Activated T-cell treated with anti-CD3 and anti-CD28 coated beads, Interleukin-2, amount 50 U/mL, for 72 hours (primary cell): ENCODE measurements at places on chromosomes 7 and 10. TPM values are rescaled to one million over a fixed set of nuclear protein-coding genes. Genes with fewer than 3 reads are reported as not detected.

DNA sequence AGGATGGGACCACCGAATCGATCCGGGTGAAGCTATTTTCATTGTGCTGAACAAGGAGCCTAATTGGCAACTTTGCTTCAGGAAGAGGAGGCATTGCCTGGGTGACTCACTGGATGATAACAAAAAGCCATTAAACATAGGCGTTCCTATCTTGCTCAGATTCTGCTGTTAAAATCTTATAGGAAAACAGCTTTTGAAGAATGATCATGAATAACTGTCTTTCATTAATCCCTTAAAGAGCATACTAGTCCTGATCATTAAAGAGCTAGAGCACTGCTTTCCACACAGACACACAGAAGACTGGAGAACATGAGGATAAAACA lies 174.2 kb upstream of the IMMP2L start:
- DNase-seq = no peak

GRCh38 chr7:21193895-21194294 lies 234.0 kb upstream of the SP4 start:
- no peak for DNase-seq

GRCh38 chr7:30511973-30512662 lies 7.5 kb upstream of the GGCT start:
- no peak for DNase-seq

DNA sequence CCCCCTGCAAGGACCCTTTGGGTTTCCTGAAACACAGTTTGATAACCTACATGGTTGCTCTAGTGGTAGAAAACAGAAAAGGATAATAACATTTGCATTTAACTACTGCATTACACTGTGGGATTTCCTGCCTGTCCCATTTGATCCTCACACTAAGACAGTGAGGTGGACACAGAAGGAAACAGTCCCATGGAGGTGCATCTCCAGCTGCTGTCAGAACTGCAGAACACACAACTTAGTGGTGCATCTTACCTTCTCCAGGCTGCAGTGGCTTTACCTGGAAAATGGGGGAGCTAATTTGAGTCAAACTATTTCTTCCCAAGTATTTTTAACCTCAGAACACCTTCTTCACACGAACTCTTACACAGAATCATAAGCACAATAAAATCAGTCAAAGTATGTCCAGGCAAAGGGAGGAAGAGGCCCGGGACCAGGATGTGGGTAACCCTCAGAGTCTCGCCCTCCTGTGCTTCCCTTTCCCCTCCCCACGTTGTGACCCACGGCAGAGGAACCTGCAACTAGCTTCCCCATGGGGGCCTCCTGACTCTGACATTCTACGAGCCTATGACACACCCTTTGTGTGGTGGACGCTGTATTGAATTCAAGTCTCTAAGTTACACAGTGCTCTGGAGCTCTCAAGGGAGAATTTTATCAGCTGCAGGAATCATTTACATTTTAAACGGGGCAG lies 33.7 kb downstream of the SCRN1 start:
- DNase-seq = peak; percentile 10

GRCh38 chr7:5287802-5288201 lies 5.1 kb downstream of the SLC29A4 start:
- no peak for DNase-seq

GRCh38 chr7:150378115-150378852 lies 846 bp upstream of the ZNF775 start:
- peak; percentile 33 for DNase-seq

DNA sequence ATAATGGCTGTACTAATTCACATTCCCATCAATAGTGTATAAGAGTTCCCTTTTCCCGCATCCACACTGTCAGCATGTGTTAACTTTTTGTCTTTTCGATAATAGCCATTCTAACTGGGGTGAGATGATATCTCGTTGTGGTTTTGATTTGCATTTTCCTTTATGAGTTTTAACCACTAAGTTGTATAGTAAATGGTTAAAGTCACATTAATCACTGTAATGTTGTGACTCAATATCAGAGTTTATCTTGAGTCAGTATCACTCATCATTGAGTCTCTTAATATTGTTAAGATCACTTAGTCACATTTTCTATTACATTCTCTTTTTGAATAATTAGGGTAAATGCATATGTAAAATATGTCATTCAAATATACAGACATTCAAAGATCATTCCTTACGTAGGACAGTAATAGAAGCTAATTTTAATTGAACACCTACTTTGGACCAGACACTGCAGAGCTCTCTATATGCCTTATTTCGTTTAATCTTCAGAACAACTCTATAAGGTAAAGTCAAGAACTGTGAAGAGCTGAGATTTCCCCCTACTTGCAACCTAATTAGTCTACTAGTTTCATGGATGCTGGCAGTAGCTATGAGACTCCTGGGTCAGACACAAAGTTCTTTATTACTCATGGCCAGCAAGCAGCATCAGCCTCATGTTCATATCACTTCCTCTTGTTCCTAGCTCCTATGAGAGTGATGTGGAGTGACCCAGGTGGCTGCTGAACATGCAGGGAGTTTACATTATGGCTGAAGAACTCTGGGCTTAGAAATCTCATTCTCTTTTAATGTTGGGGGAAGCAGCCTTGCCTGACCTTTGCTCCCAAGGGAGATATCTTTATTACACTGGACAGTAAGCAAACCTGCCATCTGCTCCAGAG lies 30.5 kb downstream of the CREB5 start:
- peak; percentile 1 for DNase-seq

DNA sequence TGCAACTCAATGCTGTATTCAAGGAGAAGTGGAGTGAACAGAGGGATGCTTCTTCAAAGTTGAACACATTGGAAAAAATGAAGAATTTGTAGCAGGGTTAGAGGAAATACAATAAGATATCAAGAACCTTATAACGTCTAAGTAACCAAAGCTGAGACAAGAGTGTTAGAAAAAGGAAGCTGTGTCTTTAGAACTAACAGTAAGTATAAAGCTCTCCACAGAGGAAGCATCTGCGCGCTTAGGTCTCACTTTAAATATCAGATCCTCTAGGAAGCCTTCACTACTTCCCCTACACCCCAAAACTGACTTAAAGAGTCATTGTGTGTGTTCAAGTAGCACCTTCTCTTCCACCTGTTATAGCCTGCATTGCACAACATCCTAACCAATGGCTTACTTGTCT lies 43.0 kb downstream of the CH25H start:
- DNase-seq = no peak

- peak; percentile 90 for DNase-seq
Observed at GRCh38 chr10:43322769-43323168, 48.7 kb upstream of the FXYD4 start.

GRCh38 chr10:12707461-12708185 lies 293.9 kb downstream of the CCDC3 start:
- peak; percentile 47 for DNase-seq

GRCh38 chr7:20784388-20785156 lies 2.1 kb downstream of the SP8 start:
- no peak for DNase-seq

DNA sequence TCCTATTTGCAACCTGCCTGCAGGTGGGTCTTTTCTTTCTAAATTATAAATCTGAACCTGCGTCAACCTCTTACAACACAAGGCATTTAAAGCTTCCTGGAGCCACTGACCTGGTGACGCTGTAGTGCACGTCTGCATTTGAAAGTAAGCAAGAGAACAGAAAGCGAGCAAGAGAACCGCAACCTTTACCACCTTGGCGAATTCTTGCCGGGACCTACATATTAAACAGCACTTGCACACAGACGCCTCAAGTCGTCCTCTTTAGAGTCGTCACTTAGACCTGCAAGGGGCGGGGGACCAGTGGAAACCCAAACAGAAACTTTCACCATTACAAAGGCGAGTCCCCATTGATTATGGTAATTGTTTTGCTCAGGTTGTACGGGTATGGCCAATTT lies 9.5 kb downstream of the GLI3 start:
- peak; percentile 45 for DNase-seq

DNA sequence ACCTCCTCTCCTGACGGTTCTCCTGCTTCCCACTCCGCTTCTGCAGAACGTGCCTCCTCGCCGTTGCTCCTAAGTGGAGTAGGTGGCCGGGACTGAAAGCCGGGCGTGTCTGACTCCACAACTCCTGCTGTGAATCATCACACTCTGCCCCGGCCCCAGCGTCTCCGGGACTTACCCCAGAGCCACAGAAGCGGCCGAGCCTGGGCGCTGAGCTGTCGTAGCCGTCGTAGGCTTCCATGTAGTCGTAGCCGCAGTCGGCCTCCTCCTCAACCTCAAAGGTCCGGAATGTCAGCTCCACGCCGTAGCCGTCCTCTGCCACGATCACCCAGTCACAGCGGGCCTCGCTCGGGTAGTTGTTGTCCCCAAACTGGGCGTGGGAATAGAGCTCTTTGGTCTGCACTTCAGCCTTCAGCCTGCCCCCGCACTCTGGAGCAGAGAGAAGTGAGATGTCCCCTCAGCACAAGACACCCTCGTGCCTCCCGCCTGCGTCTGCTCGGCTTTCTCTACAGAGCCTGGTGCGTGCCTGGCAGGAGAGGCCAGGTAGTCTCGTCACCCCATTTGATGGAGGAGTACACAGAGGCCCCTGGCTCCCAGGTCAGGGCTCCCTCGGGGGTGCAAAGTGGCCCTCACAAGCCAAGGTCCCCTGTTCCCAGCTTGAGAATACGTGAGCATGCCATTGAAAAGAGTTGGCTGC lies 11.2 kb upstream of the OPALIN start:
- DNase-seq = no peak

GRCh38 chr7:66557214-66558200 lies 71.2 kb upstream of the KCTD7 start:
- DNase-seq = peak; percentile 72

DNA sequence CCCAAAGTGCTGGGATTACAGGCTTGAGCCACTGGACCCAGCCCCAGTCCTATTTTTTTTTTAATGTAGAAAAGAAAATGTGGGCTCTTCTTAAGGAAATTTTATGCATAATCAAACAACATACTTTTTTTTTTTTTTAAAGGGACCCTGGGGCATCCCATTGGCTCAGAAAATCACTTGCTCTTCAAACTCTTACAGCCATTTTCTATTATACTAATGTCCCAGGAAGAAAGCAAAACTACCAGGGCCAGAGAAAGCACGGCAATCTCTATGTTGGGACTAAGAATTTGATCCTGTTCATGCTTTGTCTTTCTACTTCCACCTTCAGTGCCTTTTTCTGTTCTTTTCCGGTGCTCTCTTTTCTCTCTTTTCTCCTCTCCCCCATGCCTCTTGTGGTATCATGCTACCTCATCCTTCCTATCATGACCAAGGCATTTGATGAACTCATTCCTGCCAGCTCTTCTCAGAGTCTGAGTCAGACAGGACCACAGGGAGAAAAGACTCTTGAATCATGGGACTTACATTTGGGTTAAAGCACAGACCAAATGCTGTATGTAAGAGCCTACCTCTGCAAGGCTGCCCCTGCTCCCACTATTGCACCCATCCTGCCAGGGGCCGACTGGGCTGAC lies 76.4 kb upstream of the CCNY start:
- DNase-seq = peak; percentile 12

DNA sequence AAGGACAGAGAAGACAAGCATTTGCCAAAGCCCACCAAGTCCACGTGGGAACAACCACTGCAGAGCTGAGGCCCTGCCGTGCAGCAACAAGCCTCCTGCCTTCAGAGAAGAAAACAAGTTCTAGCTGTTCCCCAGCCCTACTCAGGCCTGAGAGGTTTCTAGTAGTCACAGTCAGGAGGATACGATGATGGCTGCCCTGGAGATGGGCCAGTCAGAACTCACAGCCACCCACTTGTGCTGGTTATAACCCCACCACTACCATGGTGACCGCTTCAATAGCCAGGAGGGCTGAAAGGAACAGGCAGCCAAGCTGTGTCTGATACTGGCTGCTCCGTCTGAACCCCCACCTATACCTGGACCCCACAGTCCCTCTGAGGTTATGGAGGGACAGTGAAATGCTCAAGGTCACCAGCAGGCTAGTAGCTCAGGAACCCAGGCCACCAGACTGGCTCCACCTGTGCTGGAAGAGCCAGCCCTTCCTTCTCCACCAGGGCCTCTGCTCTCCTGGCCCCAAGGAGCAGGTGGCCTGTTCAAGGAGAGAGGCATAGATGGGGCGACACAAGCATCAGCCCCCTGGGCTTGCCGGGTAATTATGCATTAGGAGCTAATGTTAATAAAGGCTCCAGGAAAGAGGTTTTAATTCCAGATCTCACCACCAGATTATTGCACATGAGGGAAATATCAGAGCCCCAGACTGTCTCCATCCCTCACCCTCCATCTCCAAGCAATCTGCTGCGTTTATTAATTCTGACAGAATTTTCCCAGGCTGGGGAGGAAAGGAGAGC lies 125.8 kb upstream of the PCBD1 start:
- no peak for DNase-seq

DNA sequence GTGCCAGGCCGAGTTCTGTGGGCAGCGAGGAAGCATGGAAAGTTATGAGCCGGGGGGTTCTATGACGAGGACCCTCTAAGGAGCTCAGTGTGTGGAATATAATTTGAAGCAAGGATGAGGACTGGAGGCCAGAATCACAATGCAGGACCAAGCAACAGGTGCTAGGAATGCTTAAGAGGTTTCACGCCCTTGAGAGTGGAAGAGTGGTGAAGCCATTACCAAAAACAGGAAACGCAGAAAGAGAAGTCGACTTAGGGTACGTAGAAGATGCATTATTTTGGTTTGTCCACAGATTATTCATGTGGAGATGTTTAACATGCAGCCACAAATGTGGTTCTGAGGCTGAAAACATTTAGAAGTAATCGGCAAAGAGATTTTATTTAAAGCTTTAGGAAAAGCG lies 78.7 kb downstream of the PIP4K2A start:
- DNase-seq = no peak

- no peak for DNase-seq
Observed at GRCh38 chr10:99659868-99660366, 608 bp downstream of the ENTPD7 start.

DNA sequence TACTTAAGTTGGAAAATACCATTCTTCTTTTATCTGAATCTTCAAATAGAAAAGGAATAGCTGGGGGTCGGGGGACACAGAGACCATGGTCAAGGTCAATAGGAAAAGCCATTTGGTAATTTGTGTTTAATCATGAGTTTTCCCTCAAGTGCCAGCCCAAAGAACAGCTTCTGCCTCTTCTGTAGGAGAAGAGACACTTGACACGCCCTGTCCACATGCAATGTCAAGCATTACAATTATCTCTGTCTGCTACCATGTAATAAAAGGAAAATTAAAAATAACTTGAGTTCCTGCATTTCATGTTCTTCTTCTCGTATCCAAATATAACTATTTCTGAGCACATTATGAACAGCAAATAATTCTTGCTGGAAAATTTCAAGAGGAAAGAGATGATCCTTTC lies 241.7 kb downstream of the IPMK start:
- no peak for DNase-seq

- peak; percentile 32 for DNase-seq
Observed at GRCh38 chr10:12351447-12351846, 2.1 kb downstream of the CAMK1D start.

The OPALIN gene
- not detected for total RNA-seq

The IFIT2 gene
- 36.0 TPM for total RNA-seq

The CDH23 gene
- total RNA-seq = 1.1 TPM

The ACSM6 gene
- total RNA-seq = not detected

The RADIL gene
- total RNA-seq = 0.53 TPM

The ST8SIA6 gene
- 0.30 TPM for total RNA-seq

The MTPN gene
- total RNA-seq = 110 TPM

The CXCL12 gene
- total RNA-seq = not detected

The ADRB1 gene
- not detected for total RNA-seq

The TUBB8 gene
- total RNA-seq = not detected

The EBF3 gene
- total RNA-seq = not detected

The PCDH15 gene
- total RNA-seq = not detected
